ENCODE measurements at places on chromosomes 7 and 10.

DNA sequence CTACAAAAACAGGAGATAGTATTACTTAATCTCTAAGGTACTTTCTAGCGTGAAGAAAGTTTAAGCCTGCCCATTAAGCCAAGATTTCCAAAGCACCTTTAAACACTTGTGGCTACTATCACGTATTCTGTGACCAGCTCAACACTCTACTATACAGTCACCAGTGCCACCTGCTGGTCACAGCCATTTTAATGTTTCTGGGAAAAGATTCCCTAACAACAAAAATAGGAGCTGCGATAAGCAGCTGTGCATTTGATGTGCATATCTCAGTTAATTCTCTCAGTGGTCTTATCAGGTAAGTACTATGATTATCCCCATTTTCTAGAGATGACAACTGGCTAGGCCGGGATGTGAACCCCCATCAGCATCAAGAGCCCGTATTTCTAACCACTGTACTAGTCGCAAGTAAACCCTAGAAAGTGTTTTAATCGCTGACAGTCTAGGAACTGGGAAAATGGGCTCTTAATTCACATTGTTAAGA is 860 bp downstream of the SEC31B start:
- peak; percentile 30 for DNase-seq

GRCh38 chr10:47403446-47404318 is 19.6 kb upstream of the ZNF488 start:
- no peak for DNase-seq

DNA sequence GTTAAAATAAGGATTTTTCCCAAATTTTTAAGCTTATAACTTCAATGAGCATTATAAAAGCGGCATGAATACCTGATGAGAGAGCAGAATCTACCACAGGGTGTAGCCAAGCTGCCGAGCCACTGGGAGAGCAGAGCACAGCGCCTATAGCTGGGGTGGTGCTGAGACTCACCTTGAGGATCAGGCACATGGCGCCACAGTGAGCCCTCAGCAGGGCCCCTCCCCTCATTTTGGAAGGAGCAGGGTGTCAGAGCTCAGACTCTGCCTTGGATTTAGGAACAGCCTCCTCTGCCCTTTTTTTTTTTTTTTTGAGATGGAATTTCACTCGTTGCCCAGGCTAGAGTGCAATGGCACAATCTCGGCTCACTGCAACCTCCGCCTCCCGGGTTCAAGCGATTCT is 118.6 kb downstream of the SRPK2 start:
- DNase-seq: no peak

GRCh38 chr7:2761131-2761624 is 73.2 kb downstream of the AMZ1 start:
- DNase-seq: no peak

DNA sequence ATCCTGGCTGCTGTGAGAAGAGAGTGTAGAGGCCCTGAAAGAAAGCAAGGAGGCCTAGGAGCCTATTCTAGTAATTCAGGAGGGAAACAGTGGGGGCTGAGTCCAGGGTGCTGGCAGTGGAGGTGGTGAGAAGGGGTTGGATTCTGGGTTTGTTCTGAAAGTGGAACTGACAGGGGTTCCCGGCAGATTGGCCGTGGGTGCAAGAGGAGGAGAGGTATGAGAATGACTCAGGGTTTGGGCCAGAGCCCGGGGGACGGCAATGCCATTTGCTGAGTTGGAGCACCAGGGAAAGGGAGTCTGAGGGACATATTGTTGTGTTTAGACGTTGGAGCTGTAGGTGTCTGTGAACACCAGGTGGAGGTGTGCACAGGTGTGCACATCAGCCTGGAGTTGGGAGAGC is 38.5 kb downstream of the NPTX2 start:
- no peak for DNase-seq

GRCh38 chr7:109956916-109957315 is 1134.0 kb upstream of the LRRN3 start:
- no peak for DNase-seq

- DNase-seq: no peak
Measured at GRCh38 chr10:32906595-32906994, 51.4 kb downstream of the ITGB1 start.

- no peak for DNase-seq
Measured at GRCh38 chr7:127886248-127886647, 145.0 kb downstream of the LRRC4 start.

GRCh38 chr7:111266613-111267012 is 175.7 kb downstream of the LRRN3 start:
- DNase-seq: no peak

DNA sequence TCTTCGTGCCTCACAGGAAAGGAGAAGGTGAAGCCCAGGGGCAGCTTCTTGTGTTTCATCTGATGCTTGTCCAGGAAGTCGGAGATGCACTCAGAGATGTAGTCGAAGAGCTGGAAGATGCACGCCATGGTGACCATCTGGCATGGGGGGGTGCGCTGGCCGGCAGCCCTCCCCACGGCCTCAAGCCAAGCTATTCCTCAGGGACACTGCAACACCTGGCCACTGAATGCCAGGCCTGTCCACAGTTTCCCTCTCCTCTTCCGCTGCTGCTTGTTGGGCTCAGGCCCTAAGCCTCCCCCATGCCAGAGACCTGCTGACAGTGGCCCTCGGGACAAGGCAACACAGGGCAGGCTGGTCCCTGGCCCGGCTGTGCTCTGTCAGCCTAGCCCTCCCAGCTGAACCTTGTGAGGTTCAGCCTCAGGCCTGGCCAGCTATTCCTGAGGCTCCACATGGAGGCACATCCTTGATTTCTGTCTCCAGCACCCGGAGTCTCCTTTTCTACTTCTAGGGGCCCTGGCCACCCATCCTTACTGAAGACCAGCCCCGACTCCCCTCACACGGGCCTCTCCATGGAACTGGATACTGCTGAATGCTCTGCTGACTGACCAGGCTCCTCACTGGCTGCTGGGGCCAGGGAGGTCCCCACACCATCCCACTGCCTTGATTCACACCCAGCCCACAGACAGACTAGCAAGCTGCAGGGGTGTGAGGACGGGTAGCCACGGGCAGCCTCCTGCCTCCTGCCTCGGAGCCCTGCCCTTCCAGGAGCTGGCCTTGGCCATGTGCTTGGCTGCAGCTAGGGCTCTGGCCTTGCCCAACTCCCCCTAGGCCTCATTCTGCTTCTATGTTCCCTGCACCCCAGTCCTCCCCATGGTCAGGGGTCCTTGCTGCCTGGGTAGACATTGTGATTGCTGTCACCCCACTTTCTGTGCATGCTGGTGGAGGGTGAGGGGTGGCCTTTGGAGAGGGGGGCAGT is 10.1 kb upstream of the MYL7 start:
- DNase-seq: no peak

DNA sequence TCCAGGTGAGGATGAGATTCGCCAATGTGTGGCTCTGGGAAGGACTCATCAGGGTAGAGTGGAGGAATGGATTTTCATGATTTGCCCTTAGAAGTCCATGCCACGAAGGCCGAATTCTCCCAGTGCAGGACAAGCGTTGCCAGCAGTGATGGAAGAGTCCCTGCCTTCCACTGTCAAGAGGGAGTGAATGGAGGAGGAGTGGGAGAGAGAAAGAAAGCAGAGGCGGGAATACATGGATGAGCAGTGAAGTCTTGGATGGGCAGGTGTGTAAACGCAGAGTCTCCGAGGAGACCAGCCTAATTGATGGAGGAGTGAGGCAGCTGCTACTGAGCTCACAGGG is 419.2 kb downstream of the GLRX3 start:
- DNase-seq: no peak

- DNase-seq: no peak
Measured at GRCh38 chr10:116990276-116990800, 14.6 kb downstream of the SHTN1 start.

All from amygdala (tissue), 56 donors.